ENCODE measurements at places on chromosomes 7 and 10. TPM values are rescaled to one million over a fixed set of nuclear protein-coding genes. Genes with fewer than 3 reads are reported as not detected.

ABCA13 gene
- total RNA-seq = not detected

OPALIN gene
- not detected for total RNA-seq

VWA2 gene
- not detected for total RNA-seq

SEMA3E gene
- 0.20 TPM for total RNA-seq

All from lung microvascular endothelial cell (primary cell).